Activated naive CD8-positive, alpha-beta T cell treated with anti-CD3 and anti-CD28 coated beads, Interleukin-2, amount 50 U/mL, for 24 hours (primary cell): ENCODE measurements at places on chromosomes 5 and 9.

GRCh38 chr5:501105-501830 is 23.0 kb downstream of the SLC9A3 start:
- no peak for DNase-seq

- peak; percentile 10 for DNase-seq
Observed at GRCh38 chr9:83583151-83584014, 39.6 kb upstream of the IDNK start.

- DNase-seq: no peak
Observed at GRCh38 chr9:81289622-81290021, 399.7 kb downstream of the TLE1 start.

DNA sequence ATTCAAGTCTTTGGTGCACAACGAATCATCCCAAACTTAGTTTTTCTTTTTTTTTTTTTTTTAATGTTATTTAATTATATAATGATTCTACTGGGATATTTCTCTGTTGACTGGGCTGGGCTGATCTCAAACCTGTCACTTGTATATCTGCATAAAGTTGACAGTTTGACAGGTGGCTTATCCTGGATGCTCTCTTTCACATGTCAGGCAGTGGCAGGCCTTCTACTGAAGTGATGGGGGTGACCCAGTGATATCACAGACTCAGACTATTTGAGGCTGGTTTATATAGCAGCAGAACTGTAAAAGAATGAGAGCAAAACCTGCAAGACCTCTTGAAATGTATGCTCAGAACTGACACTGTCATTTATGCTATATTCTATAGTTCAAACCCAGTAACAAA is 1813.5 kb upstream of the CDH6 start:
- no peak for DNase-seq

DNA sequence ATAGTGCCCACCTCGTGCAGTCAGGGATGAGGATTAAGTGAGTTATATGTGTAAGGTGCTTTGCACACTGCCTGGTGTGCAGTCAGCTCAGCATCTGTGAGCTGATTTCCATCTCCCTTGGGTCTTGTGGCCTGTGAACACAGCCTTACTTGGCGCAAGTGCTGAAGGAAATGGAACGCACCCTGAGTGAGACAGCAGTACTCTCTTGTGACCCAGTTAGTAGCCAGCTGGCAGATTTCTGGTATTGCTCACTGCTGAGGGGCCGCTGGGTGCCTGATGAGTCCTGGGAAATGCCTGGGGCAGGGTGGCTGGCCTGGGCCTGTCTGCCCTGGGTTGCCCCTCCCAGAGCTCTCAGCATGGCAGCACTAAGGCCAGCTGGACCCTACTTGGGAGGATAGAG is 90.9 kb upstream of the BOD1 start:
- no peak for DNase-seq

- DNase-seq: no peak
Observed at GRCh38 chr5:32880796-32881195, 169.7 kb downstream of the NPR3 start.

GRCh38 chr5:74056789-74057164 is 430.8 kb downstream of the ARHGEF28 start:
- no peak for DNase-seq

DNA sequence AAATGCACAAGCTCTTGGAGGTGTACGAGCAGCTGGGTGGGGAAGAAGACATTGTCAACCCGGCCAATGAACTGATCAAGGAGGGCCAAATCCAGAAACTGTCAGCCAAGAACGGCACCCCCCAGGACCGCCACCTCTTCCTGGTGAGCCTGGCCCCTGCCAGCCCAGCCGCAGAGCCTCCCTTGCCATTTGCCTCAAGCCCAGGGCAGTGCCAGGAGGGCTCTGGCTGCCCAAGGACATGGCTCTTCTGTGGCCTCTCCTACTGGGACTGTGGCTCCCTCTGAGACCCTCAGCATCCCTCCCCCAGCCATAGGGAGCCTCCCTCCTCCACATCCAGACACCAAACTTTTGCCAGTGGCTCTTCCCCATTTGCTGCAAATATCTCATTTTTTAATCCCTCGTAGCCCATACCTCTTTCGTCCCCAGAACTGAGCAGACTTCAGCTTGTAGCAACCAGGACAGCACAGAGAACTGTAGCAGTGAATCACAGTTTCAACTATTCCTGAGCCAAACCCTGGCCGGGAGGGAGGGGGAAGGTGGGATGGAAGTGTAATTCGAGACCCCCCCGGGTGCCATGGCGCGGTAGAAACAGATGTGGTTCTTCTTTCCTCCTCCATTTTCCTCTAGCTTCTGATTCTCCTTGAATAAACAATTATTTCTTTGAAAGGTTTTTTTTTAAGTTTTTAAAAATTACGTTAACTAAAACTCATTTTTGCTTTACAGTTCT is 44.5 kb upstream of the SUSD3 start:
- no peak for DNase-seq

DNA sequence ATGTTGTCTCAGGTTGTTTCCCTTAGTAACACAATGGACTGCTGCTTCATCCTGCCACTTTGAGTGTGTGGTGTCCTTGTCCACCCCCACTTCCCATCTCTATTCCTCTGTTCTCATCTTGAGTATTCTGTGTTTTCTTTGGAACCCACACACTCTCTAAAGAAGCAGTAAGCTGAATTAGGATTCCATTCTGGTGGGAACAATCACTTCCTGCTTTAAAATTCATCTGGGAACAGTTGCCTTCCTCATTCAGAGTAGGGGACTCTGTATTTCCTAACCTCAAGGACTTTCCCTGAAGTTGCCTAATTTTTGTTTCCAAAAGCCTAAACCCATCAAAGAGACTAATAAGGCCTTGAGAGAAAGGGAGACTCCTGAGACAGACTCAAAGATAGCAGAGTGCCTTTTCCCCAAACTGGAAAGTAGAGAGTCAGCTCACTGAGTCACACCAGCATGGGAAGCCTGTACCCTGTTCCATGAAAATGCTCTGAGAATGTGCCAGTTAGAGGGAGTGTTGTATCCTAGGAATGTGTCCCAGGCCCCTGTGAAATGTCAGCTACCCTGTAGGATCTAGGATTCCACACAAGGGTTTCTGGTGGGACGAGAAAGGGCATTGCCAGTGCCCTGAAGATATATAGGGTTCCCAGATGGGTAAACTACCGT is 63.6 kb downstream of the CCDC192 start:
- DNase-seq: no peak

- no peak for DNase-seq
Observed at GRCh38 chr5:180522330-180522729, 28.2 kb downstream of the CNOT6 start.

GRCh38 chr5:157689942-157690689 is 18.8 kb downstream of the C5orf52 start:
- peak; percentile 39 for DNase-seq

DNA sequence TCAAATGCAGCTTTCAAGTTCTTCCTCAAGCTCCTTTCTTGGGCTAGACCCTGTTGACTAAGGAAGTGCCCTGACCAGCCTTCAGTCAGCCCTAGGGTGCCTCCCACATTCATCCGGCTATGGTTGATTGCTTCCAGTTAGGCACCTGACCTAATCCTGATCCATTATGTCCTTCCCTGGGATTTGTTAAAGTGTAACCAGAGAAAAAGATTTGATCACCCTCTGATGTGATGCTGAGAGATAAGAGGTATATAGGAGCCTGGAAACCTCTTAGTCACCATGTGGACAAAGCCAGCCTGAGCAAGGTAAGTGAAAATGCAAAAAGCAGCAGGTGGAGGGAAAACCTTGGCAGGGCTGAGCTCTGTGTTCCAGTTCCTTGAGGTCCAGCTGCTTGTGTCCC is 178.8 kb upstream of the ERCC6L2 start:
- no peak for DNase-seq

DNA sequence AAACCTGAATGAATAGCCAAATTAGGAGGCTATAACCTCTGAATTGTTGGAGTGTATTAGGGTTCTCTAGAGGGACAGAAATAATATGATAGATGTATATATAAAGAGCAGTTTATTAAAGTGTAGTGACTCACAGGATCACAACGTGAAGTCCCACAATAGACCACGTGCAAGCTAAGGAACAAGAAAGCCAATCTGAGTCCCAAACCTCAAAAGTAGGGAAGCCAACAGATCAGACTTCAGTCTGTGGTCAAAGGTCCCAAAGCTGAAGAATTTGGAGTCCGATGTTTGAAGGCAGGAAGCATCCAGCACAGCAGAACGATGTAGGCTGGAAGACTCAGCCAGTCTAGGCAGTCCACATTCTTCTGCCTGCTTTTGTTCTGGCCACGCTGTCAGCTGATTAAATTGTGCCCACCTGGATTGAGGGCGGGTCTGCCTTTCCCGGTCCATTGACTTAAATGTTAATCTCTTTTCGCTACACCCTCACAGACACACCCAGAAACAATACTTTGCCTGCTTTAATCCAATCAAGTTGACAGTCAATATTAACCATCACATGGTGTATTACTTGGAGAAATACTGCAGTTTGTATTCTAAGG is 550.6 kb downstream of the CDH10 start:
- no peak for DNase-seq

DNA sequence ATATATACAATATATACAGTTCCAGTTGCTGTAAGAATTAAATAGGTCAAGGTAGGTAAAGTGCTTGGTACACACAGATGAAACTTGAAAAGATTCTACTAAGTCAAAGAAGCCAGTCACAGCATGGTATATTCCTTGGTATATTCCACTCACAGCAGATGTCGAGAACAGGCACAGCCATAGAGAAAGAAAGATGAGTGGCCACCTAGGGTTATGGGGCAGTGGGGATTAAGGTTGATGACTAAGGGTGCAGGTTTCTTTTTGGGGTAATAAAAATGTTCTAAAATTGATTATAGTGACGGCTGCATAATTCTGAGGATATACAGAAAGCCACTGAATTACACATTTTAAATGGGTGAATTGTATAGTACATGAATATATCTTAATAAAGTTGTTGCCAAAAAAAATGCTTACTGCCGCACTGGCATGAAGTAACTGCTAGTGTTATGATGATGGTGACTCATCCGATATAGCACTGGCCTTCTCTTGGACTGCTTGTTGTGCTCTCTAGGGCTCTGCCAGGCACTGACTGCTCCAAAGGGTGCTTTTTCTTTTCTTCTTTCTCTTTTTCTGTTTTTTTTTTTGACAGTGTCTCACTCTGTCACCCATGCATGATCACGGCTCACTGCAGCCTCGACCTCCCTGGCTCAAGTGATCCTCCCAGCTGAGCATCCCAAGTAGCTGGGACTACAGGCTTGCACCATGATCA is 23.5 kb downstream of the TBC1D2 start:
- DNase-seq: no peak

- DNase-seq: no peak
Observed at GRCh38 chr5:133531594-133531993, 80.7 kb downstream of the FSTL4 start.

- no peak for DNase-seq
Observed at GRCh38 chr5:179680780-179681401, at the start of gene CBY3. Gene CBY3, minus strand, starts transcription at chr5:179681034. Its CDS starts 116 bp downstream, at chr5:179680918.

GRCh38 chr5:125583321-125584139 is 837.1 kb upstream of the ZNF608 start:
- no peak for DNase-seq

- DNase-seq: no peak
Observed at GRCh38 chr9:128099231-128099931, 28.1 kb downstream of the PTGES2 start.

- DNase-seq: no peak
Observed at GRCh38 chr5:160354666-160355065, 15.8 kb downstream of the C1QTNF2 start.

GRCh38 chr9:125755340-125755739 is 8.2 kb downstream of the PBX3 start:
- no peak for DNase-seq

DNA sequence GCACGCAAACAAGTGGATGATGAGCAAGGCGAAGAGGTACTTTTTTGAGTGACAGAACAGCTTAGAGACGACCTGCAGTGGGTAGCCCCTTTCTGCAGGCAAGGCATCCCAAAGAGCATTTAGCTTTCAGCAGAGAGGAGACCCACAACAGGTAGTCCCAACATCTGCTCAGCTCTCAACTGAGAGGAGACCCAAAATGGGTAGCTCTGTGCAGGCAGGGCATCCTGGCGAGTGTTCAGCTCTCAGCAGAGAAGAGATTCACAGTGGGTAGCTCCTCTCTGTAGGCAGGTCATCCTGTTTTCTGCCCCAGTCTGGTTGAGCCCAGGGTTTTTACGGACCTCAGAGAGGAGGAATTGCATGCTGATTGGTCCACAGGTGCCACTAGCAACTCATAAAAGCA is 2396.1 kb upstream of the C9orf72 start:
- no peak for DNase-seq

DNA sequence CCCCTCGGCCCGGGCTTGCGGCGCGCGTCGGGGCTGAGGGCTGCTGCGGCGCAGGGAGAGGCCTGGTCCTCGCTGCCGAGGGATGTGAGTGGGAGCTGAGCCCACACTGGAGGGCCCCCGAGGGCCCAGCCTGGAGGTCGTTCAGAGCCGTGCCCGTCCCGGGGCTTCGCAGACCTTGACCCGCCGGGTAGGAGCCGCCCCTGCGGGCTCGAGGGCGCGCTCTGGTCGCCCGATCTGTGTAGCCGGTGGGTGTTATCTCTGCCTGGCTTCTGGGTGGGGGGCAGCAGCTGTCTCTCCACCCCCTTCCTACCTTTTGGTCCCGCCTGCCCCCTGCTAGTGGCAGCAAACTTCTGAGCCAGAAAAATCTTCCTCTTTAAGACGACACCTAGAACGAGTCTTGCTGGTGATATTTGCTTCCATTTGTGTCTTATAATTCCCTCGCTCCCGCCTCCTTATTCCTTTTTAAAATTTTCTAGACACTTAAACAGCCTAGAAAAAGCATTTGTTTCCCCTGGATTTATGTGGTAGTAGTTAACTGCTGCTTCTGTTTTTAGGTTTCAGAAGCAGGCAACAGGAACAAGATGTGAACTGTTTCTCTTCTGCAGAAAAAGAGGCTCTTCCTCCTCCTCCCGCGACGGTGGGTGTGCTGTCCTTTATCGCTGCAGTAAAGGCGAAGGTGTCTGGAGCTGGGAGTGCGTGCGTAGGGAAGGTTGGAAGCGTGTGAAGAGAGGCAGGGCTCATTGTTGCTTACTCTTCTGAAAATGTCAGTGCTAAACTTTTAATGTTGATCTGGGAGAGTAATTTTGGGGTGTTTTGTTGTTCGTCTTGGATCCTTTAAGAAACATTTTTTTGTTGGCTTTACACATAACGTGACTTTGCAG is 554 bp downstream of the JAK2 start:
- peak; percentile 40 for DNase-seq

GRCh38 chr9:134889386-134890154 is 9.0 kb downstream of the FCN2 start:
- no peak for DNase-seq

DNA sequence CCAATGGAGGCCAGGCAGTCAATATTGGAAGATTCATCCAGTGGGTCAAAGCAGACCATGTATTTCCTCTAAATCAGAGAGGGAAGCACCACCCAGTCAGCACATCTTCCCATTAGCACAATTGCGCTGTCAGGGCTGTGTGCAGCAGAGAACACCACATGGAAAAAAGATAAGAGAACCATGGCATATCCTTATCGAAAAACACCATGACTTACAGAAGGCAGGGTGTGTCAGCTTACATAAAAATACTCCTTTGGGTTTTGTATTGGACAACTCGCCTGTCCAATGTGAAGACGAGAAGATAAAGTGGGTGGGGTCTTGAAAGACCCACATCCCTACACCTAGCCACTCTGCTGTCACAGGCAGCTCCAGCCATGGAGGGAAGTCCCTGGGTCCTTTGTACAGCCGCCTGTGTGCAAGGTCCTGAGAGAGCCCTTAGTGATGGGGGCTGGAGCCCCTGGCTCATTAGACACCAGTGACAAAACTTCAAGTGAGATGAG is 71.9 kb upstream of the SPATA31E1 start:
- no peak for DNase-seq

- DNase-seq: no peak
Observed at GRCh38 chr9:75532233-75533050, 358.0 kb upstream of the PCSK5 start.
